RWPE2 (cell line): ENCODE measurements at places on chromosomes 4 and X.
A peak's percentile ranks its signal among the peaks of the same experiment; 100 is the strongest.

GRCh38 chr4:116705466-116705865, 379.9 kb downstream of the TRAM1L1 start:
- no peak overlapping the region for H3K4me3 ChIP-seq
- no peaks in the 10 kb centered on the region for H3K36me3 ChIP-seq
- no peaks in the 10 kb centered on the region for H3K27me3 ChIP-seq
- H3K4me1 ChIP-seq = no peaks in the 10 kb centered on the region
- DNase-seq = no peak

GRCh38 chr4:39330353-39330752, 35.8 kb downstream of the RFC1 start:
- H3K27ac ChIP-seq = no peak overlapping the region
- no peaks in the 10 kb centered on the region for H3K4me1 ChIP-seq
- H3K27me3 ChIP-seq = no peaks in the 10 kb centered on the region
- DNase-seq = no peak

- no peak overlapping the region for H3K27ac ChIP-seq
- no peaks in the 10 kb centered on the region for H3K36me3 ChIP-seq
- no peak for DNase-seq
Measured at GRCh38 chrX:53831662-53832635, 145.4 kb upstream of the HUWE1 start.

- no peak overlapping the region for H3K27ac ChIP-seq
- DNase-seq = no peak
- H3K36me3 ChIP-seq = no peaks in the 10 kb centered on the region
- no peaks in the 10 kb centered on the region for H3K4me1 ChIP-seq
- no peaks in the 10 kb centered on the region for H3K27me3 ChIP-seq
- no peak overlapping the region for H3K4me3 ChIP-seq
Measured at GRCh38 chrX:110514509-110514908, 155.9 kb downstream of the RTL9 start.

- H3K27me3 ChIP-seq = no peaks in the 10 kb centered on the region
- no peak overlapping the region for H3K4me3 ChIP-seq
Measured at GRCh38 chr4:148747721-148748268, 305.6 kb upstream of the NR3C2 start.

GRCh38 chrX:111868726-111869638, 7.0 kb upstream of the TRPC5OS start:
- H3K4me1 ChIP-seq = no peaks in the 10 kb centered on the region
- no peaks in the 10 kb centered on the region for H3K36me3 ChIP-seq
- no peak overlapping the region for H3K4me3 ChIP-seq

- H3K27ac ChIP-seq = peak overlapping the region; percentile 40
- DNase-seq = no peak
- no peak overlapping the region for H3K4me3 ChIP-seq
- H3K27me3 ChIP-seq = no peaks in the 10 kb centered on the region
- H3K4me1 ChIP-seq = peaks cover 23% of the 10 kb centered on the region
Measured at GRCh38 chr4:73729534-73730165, 10.7 kb upstream of the CXCL8 start.

GRCh38 chrX:100685284-100685996, 41.4 kb downstream of the SRPX2 start:
- H3K27me3 ChIP-seq = no peaks in the 10 kb centered on the region
- no peaks in the 10 kb centered on the region for H3K4me1 ChIP-seq

DNA sequence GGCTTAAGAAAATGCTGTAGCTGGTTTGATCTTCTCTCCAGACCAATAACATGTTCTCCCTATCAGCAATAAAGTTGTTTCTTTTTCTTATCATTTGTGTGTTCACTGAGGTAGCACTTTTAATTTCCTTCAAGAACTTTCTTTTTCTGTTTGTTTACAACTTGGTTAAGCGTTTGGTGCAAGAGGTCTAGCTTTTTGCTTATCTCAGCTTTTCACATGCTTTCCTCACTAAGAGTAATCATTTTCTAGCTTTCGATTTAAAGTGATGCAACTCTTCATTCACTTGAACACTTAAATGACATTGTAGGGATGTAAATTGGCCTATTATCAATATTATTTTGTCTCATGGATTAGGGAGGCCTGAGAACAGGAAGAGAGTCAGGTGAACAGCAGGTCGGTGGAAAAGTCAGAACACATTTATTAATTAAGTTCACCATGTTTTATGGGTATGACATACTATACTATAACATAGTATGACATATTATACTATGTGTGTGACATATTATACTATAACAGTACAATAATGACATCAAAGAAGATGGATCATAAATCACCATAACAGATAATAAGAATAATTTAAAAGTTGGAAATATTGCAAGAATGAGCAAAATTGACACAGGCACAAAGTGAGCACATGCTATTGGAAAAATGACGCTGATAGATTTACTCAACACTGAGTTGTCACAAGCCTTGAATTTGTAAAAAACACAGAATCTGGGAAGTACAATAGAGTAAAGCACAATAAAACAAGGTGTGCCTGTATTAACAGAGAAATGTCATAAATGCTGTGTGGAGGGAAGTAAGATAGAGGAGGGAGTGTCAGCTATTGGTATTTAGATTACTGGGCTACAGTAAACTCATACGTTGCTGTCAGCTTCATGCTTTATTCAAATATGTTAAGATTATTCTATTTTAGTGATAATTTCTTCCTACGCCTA, 218.6 kb upstream of the SLC7A11 start:
- H3K27ac ChIP-seq = no peak overlapping the region
- H3K4me3 ChIP-seq = no peak overlapping the region
- no peak for DNase-seq
- H3K36me3 ChIP-seq = no peaks in the 10 kb centered on the region
